ENCODE measurements at places on chromosomes 3 and 15.

- no peak for DNase-seq
These were observed 35.6 kb downstream of the LNP1 start for GRCh38 chr3:100436951-100437350.

- no peak for DNase-seq
These were observed 209.5 kb downstream of the DTWD1 start for GRCh38 chr15:49830391-49830790.

DNA sequence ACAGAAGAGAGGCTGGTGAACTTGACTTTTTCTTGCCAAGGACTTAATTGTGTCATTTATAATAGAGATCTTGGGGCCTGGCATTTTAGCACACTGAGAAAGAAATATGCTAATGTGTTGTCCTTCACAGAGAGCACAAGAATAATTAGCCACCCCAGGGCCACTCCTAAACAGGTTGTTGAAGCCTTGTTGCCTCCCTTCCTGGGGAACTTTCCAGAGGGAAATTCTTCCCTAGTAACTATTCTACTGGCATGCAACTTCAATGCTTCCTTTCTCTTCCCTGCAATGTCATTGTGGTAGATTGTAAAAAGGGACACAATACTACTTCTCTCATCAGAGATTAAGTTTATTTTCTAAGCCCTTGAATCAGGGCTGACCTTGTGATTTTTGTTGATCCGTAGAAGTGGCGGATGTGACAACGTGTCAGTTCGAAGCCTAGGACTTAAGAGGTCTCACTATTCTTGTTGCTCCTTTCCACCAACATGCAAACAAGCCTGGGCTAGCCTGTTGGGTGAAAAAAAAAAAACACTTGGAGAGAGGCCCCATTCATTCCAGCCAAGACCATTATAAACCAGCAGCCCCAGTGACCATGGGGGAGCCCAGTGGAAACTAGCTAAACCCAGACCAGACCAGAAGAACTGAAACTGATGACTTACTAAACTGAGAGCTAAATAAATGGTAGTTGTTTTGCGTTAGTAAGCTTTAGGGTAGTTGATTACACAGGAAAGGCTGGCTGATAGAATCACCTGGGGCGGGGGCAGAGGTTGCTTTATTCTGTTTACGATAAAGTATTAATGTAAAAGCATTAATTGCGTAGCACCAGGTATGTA lies 287.2 kb downstream of the SHQ1 start:
- no peak for DNase-seq

GRCh38 chr3:71673486-71673885 lies 51.7 kb downstream of the EIF4E3 start:
- DNase-seq: no peak

GRCh38 chr3:190552969-190553759 lies 39.3 kb downstream of the IL1RAP start:
- DNase-seq: no peak

DNA sequence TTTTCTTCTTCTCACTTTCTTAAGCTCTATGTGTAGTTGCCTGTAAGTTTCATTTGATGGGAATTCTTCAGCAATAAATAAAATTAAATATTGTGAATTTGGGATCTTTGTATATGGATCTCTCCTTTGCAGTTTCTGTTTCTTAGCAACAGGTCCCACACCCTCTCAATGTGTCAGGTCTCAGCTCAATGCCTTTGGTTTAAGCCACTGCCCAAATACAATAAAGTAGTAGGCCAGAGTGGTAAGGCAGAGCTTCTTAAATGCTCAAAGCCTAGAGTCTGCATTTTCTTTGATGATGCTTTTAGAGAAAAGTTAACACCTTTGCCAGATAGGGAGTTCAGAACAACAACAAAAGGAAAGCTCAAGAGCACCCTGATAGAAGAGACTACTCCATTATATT lies 343.7 kb downstream of the NSUN3 start:
- no peak for DNase-seq

DNA sequence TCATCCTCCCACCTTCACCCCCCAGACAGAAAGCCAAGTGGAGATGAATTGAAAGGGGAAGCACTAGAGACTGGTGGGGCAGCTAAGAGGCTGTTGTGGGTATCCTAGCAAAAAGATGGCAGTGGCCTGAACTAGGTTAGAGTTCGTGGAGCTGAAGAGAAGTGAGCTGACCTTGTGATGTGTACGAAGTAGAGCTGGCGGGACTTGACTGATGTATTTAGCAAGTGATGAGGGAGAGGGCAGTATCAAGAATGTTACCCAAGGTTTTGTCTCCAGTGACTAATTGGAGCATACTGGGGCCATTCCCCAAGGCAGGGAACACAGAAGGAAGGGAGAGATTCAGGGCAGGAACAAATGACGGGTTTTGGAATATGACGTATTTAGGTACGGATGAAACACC lies 50.0 kb upstream of the CP start:
- no peak for DNase-seq

DNA sequence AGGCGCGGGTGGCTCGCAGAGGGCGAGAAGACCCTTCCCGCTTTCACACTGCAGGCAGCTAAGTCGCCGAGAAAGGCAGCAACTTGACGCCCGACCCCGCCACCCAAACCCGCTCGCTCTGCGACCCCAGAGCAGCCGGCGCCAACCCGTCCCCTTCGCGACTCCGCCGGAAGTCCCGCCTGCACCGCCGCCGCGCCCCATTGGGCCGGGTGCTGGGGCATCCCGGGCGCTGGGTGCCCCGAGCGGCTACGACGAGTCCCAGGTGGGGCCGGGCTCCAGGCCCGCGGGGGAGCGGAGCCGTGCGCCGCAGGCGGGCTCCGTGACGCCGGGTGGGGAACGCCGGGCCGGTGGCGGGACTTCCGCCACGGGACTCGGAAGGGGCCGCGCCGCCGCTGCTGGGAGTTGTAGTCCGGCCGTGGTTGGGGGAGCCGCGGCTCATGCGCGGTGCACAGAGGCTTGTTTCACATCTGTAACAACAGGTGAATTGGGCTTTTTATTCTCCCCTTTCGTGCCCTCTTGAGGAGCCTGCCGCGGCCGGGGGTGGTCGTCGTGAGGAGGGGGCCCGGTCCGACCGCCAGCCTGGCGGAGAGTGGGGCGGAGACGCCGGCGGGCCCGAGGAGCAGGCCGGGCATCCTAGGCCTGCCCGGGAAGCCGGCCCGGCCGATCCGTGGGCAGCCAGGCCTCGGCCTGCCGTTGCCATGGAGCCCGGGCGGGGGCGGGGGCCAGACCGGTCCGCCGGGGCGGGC lies at the start of gene DHX30:
DHX30 (plus strand) TSS at position 405 of the 746 bp plus-strand sequence. CDS start 7,546 bp downstream, outside the sequence.
- DNase-seq: peak; percentile 89

- DNase-seq: no peak
These were observed 36.3 kb upstream of the SGO1 start for GRCh38 chr3:20222274-20222673.

- no peak for DNase-seq
These were observed 8.3 kb downstream of the BDH1 start for GRCh38 chr3:197547306-197548011.

DNA sequence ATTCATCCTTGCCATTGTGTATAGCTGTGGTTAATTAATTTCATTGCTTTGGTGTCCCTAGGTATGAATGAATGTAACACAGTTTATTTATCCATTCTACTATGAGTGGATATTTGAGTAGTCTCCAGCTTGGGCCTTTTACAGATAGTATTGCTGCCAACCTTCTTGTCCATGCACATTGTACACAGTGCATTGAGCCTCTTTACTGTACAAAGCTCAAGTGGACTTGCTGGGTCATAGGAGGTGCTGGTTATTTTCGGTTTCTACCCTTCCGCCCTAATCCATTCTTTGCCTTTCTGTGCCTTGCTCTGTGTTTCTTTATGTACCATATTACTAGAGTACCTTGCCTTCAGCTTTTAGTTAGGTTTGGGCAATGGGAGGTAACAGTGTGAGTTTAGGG lies 60.7 kb downstream of the DUT start:
- DNase-seq: no peak

All from activated naive CD8-positive, alpha-beta T cell treated with anti-CD3 and anti-CD28 coated beads, Interleukin-2, amount 10 ng/mL, durations not matched to agents 7 days and 5 days (primary cell).